ENCODE measurements at places on chromosomes 12 and 14.
A peak's percentile ranks its signal among the peaks of the same experiment; 100 is the strongest.

- DNase-seq, result no peak
Measured at GRCh38 chr12:68139941-68140340, 19.6 kb downstream of the IFNG start.

DNA sequence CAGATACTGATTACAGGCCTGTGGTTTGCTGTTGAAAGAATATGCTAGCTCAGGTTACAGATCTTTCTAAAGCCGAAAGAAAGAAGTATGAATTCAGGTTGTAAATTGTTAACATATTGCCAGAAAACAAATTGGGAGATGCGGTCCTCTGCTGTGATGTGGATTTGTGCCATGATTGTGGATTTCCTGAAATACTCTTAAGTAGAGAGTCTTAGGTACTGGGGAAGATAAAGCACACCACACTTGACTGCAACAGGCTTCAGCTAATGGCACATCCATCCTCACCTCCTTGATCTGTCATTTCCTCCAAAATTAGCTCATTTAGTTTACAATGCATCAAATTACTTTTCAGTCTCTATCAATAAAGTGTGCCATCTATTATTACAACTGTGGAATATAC is 279.2 kb downstream of the SYT1 start:
- DNase-seq, result no peak

DNA sequence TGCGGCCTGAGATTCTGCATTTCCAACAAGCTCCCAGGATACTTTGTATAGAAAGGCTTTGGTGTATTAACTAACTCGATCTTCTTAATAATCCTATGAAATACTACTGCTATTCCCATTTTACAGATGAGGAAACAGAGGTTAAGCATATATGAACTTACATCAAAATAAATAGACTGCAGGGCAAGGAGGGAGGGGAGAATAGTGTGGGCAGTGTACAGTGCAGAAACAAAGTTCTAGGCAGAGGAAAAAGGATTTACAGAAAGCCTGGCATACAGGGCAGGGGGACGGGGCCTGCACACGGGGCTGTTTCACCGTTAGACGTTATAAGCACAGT is 19.0 kb downstream of the NINJ2 start:
- DNase-seq, result no peak

DNA sequence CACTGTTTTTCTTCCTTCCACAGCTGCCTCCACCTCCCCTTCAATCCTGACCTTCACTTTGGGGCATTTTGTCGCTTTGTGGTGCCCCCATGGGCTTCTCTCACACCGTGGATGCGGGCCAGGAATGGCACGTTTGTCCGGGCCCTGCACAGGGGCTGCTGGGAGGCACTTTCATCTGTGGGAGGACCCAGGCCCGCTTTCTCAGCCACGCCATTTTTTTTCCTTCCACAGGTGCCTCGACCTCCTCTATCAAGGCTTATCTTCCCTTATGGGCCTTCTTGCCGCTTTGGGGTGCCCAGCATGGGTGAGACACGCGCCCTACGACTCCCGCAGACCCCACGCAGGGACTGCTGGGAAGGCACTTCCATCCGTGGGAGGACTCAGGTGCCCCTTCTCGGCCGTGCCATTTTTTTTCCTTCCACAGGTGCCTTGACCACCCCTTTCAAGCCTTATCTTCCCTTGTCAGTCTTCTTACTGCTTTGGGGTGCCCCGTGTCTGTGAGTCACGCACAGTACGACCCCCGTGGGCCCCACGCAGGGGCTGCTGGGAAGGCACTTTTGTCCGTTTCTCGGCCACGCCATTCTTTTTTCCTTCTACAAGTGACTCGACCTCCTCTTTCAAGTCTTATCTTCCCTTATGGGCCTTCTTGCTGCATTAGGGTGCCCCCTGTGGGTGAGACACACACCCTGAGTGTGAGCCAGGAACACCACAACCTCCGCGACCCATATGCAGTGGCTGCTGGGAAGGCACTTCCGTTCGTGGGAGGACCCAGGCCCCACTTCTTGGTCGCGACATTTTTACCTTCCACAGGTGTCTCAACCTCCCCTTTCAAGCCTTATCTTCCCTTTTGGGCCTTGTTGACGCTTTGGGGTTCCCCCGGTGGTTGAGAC is 270.7 kb downstream of the ALG10 start:
- no peak for DNase-seq

- no peak for DNase-seq
Measured at GRCh38 chr12:125878483-125878882, 813.2 kb downstream of the AACS start.

DNA sequence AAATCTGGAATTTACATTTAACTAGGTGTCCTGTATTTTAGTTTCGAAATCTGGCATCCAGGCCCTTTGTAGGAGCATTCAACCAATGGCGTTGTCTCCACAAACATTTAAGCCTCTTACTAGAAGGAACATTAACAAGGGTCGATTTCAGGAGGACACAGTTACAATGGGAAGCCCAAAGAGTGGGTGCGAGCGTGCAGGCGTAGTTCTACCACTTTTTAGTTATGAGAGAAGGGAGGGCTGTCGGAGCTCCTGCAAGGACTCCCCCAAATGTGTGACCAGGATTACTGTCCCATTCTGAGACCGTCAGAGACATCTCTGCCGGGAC is 365 bp upstream of the ABHD4 start:
- no peak for DNase-seq

- DNase-seq, result no peak
Measured at GRCh38 chr12:109645708-109646107, 67.9 kb upstream of the FAM222A start.

GRCh38 chr12:42360747-42361403 is 34.9 kb downstream of the PPHLN1 start:
- no peak for DNase-seq

- no peak for DNase-seq
Measured at GRCh38 chr14:100603341-100604120, 16.3 kb upstream of the BEGAIN start.

DNA sequence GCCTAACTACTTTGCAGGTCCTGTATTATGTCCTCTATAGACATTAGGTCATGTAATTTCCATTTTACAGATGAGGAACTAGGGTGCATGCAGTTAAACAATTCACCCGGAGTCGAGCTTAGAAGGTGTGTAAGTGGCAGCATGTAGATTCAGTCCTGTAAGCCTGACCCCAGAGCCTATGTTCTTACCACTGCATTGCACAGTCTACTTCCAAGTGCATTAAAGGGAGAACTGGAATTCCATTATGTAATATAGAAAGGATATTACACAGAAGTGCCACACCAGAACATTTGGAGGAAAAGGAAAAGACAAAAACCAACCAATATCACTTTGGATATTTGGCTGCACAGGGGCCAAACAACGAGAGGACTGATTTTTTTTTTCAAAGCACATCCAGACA is 1.2 kb downstream of the GLT8D2 start:
- no peak for DNase-seq

DNA sequence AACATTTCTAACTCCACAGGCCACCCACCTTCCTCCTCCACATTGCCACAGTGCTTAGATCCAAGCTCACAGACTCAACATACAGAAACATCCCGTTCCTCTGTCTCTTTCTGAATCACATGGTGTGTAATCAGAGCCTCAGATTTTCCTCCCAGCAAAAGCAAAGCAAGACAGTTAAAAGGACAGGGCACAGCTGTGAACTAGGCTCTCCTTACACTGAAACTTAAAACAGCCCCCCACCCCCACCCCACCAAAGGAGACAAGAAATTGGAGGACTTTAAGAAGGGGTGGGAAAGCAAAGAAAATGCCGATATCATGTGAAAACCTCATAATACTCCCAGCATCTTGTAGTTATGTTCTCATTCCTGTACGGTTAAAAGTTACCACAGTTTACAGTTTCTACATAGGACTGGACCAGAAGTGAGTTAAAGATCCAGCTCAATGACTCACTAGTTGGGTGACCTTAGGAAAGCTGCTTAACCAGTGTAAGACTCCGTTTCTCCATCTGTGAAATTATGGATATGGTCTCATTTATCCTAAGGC is 4.8 kb downstream of the YBX3 start:
- no peak for DNase-seq

GRCh38 chr12:69984241-69984640 is 159.2 kb downstream of the MYRFL start:
- no peak for DNase-seq

DNA sequence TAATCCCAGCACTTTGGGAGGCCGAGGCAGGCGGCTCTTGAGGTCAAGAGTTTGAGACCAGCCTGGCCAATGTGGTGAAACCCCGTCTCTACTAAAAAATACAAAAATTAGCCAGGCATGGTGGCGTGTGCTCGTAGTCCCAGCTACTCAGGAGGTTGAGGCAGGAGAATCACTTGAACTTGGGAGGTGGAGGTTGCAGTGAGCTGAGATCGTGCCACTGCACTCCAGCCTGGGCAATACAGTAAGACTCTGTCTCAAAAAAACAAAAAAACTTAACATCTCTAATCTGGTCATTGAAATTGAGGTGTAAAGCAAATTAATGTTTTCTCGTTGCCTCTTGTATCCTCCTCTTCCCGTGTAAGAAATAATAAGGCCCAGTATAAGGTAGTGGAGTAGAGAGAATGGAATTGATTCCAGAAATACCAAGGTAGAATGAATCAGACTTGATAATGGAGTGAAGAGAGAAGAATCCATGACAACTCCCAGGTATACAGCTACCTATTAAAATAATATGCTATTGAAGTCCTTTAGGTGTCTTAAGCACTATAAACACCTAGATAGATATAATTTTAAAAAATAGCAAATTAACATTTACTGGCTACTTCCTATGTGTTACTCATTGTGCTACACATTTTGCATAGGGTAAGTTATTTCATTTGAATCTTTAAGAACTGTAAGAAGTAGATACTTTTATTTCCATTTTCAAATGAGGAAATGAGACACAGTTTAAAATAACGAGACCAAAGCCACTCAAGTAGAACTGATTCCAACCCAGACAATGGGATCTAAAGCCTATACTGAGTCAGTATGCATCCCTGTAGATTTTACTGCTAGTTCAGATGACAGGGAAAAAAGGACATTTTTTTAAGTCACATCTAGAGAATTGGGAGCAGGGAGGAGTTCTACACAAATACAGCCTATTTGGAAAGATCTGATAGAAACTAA is 23.2 kb downstream of the RAP1B start:
- no peak for DNase-seq

DNA sequence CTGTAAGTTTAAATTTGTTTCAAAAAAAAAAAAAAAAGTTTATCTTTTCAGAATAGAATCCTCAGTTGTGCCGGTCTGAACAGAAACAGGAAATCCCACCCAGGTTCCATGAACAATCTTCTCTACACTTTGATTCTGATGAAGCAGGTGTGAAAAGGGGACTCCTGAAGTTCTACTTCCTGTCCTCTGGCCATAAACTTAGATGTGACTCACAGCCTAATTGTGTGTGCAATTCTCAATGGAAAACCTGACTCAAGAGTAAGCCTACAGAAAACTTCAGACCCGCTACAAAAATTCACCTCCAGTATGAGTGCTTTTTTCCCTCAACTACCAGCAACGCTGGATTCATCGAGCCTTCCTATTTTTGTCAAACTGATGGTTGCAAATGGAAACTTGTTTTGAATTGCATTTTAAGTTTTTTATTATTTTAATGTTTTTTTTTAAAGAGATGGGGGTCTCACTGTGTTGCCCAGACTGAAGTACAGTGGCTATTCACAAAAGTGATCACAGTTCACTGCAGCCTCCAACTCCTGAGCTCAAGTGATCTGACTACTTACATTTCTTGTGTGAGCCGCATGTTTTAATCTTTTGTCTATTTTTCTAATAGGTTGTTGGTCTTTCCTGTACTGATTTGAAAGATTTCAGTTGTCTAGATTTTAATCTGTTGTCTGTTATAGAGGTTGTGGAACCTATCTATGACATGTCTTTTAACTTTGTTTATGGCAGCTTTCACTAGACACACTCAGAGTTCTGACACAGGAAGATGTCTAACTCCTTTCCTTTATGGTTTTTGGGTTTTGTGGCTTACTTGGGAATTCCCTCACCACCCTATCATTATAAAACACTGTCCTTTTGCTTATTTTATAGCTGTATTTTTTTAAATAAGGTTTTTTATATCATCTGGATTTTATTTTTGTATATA is 37.6 kb downstream of the ATG14 start:
- no peak for DNase-seq

DNA sequence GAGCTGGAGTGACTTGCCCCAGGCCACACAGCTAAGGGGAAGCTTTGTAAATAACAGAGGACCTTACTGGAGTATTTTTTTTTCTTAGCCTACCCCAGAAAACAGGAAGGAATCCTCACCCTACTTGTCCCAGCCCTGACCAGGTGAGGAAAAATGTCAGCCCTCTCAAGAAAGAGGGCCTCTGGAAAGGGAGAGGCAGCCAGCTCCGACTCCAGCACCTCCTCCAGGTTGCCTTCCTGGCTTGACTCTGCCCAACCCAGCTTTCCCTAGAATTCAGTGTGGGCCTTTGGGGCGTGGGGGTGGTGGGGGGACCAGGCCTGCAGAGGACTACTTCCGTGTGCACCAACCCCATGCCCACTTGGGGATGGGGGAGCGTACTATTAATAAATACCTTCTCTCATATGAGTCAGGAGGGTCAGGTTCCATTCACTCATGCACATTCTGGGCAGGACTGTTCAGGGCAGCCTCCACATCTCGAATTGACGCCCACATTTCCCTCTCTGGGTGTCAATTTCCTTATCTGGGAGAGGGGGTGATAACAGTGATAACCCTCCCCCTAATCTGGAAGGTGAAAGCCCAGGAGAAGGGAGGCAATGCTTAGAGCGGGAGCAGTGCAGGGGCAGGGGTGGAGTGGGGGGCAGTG is 5.2 kb downstream of the RHOF start:
- no peak for DNase-seq

GRCh38 chr12:103771466-103771865 is 69.6 kb downstream of the NT5DC3 start:
- DNase-seq, result peak; percentile 9

GRCh38 chr12:24853588-24853987 is 95.3 kb downstream of the BCAT1 start:
- DNase-seq, result no peak

- DNase-seq, result no peak
Measured at GRCh38 chr12:120470150-120470784, 719 bp upstream of the SRSF9 start.

DNA sequence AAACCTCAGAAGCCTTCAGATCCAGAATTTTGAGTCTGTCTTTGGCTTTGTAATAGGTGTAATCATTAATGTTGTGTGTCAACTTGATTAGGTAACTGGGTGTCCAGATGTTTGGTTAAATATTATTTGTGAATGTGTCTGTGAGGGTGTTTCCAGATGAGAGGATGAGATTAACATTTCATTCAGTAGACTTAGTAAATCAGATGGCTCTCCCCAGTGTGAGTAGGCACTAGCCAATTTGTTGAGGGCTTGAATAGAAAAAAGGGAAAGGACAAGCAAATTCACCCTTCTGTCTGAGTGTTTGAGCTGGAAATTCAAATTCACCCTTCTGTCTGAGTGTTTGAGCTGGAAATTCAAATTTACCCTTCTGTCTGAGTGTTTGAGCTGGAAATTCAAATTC is 932.2 kb downstream of the SLC6A15 start:
- DNase-seq, result no peak

- DNase-seq, result no peak
Measured at GRCh38 chr12:84660139-84660538, 252.5 kb downstream of the SLC6A15 start.

Measured in DND-41 (cell line).